Immature natural killer cell (primary cell): ENCODE measurements at places on chromosomes 7 and 10.

DNA sequence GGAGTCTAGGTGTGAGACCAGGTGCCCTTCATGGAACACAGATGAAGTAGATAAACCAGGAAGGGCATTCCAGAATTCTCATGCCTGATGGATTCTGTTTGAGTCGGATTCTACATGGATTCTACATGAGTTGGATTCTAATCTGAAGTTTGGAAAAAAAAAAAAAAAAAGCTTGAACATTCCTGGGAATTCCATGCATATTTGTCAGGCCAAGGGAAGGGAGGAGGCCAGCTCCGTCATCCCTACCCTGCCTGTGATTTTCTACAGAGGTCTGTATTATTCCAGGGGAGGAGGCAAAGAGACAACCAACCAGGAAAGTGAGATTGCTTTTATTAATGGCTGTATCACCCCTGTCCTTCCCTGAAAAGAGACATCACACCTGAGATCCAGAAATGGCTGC lies 27.8 kb upstream of the EBLN1 start:
- H3K27me3 ChIP-seq: peaks cover 5% of the 10 kb centered on the region
- no peak for DNase-seq
- no peak overlapping the region for H3K4me3 ChIP-seq
- H3K36me3 ChIP-seq: no peaks in the 10 kb centered on the region

- no peaks in the 10 kb centered on the region for H3K36me3 ChIP-seq
- DNase-seq: no peak
- peaks cover 2% of the 10 kb centered on the region for H3K27me3 ChIP-seq
- no peak overlapping the region for H3K4me3 ChIP-seq
- no peak overlapping the region for H3K27ac ChIP-seq
Measured at GRCh38 chr7:143040209-143040715, 11.9 kb upstream of the OR6V1 start.

DNA sequence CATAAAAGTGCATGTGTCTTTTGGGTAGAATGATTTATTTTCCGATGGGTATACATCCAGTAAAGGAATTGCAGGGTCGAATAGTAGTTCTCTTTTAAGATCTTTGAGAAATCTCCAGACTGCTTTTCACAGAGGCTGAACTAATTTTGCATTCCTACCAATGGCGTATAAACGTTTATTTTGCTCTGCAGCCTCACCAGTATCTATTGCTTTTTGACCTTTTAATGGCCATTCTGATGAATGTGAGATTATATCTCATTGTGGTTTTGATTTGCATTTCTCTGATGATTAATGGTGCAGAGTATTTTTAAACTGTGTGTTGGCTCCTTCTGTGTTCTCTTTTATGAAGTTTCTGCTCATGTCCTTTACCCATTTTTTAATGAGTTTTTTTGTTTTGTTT lies 1020.1 kb downstream of the NXPH1 start:
- H3K36me3 ChIP-seq: no peaks in the 10 kb centered on the region
- no peaks in the 10 kb centered on the region for H3K27me3 ChIP-seq
- no peak for DNase-seq
- H3K4me1 ChIP-seq: no peaks in the 10 kb centered on the region
- H3K27ac ChIP-seq: no peak overlapping the region
- no peak overlapping the region for H3K4me3 ChIP-seq

DNA sequence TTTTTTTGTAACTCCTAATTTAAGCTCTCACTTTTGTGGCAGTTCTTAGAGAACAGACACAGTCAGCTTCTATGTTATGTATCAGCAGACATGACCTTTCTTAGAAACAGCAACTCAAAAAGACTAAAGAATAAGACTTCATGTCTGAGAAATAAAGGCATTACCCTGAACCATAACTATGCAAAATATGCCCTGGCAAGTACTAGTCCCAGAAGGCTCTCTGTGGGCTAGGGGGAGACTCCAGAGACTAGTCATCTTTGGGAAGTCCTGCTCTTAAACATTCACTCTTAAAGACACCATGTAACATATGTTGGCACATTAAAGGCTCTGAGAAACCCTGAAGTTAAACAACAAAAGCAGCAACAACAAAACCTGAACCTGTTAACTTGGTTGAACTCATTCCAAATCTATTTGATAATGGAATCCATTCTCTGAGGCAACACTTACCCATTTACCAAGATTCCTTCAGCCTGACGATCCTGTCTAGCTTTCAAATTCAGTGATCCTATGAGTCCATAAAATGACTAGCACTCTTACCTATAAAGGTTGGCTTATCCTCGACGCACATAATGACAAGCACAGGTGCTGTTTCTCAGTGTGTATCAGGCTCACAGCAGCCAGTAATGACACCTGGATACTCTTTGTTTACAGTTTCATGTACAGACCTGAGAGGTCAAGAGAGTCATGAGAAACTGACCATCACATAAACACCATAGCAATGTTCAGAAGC lies 62.3 kb downstream of the OSBPL3 start:
- no peak overlapping the region for H3K27ac ChIP-seq
- H3K36me3 ChIP-seq: peaks cover 7% of the 10 kb centered on the region
- no peak for DNase-seq
- no peaks in the 10 kb centered on the region for H3K27me3 ChIP-seq

DNA sequence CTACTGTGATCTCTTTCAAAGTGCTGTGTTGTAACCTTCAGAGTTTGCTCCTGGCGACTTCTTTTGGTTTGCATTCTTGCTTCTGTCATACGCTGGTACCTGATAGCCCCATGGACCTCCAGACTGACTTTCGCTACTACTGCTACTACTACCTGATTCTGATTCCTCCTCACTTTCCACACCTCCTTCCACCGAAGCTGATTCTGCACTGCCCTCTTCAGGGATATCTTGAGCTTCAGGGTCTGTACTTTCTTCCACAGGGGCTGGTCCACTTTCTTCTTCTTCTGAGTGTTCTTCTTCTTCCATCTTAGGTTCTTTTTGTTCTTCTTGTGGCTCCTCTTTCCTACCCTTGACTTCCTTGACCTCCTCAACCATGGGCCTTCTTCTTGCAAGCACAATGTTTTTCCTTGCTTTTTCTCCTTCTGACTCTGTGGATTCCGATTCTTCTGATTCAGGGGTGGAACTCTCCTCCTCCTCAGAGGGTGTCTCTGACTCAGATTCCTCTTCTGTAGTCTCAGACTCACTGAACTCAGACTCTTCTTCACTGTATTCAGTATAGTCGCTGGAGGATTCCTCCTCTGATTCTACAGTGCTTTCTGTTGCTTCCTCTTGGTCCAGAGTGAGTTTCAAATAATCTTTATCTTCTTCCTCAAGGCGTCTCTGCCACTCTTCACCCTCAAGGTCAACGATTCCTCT lies 992.2 kb downstream of the PCDH15 start:
- no peak overlapping the region for H3K4me3 ChIP-seq
- H3K27ac ChIP-seq: no peak overlapping the region
- no peaks in the 10 kb centered on the region for H3K4me1 ChIP-seq
- DNase-seq: no peak
- peaks cover 6% of the 10 kb centered on the region for H3K36me3 ChIP-seq

DNA sequence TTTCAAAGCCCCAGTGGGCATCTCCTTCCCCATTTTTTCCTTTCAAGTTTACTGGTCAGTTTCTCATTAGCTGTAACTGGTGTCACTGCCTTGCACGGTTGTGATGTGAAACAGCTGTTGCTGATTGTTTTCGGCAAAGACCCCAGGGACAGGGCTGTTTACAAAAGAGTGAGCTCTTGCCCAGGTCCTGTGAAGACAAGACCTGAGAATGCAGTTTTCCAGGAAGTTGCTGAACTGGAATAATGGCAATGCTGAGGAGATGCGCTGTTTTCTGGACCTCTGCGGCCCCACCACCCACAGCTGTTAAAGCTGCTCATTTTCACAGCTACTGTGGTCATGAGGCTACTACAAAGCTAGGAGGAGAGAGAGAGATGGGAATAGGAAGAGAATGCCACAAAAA lies 116.6 kb upstream of the RSU1 start:
- no peak overlapping the region for H3K4me3 ChIP-seq
- H3K4me1 ChIP-seq: no peaks in the 10 kb centered on the region

DNA sequence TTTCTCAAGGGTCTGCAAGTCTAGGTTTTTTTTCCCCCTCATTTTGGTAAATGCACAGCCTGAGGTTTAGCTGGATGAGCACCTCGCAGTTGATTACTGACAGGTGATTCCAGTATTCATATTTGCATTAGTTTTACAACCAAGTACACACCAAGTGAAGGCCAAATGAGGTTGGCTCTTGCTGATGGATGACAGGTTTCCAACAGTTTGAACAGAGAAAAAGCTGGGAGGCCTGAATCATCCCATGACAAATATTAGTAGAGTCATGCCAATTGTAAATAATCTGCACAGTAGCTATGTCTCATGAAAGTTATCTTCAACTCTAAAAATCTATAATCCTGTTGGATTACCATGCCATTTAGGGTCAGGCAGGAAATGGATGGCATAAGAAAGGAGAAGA lies 399.8 kb downstream of the HTR7 start:
- H3K36me3 ChIP-seq: no peaks in the 10 kb centered on the region
- no peak overlapping the region for H3K27ac ChIP-seq
- no peak overlapping the region for H3K4me3 ChIP-seq
- H3K27me3 ChIP-seq: no peaks in the 10 kb centered on the region

GRCh38 chr7:25087855-25088254 lies 37.2 kb downstream of the CYCS start:
- H3K27ac ChIP-seq: no peak overlapping the region
- H3K4me1 ChIP-seq: no peaks in the 10 kb centered on the region
- no peaks in the 10 kb centered on the region for H3K36me3 ChIP-seq
- peak; percentile 2 for DNase-seq
- H3K4me3 ChIP-seq: no peak overlapping the region
- H3K27me3 ChIP-seq: no peaks in the 10 kb centered on the region

- no peak for DNase-seq
- H3K27ac ChIP-seq: no peak overlapping the region
- H3K4me3 ChIP-seq: no peak overlapping the region
- no peaks in the 10 kb centered on the region for H3K4me1 ChIP-seq
- H3K36me3 ChIP-seq: no peaks in the 10 kb centered on the region
- H3K27me3 ChIP-seq: no peaks in the 10 kb centered on the region
Measured at GRCh38 chr7:157668221-157668883, 331.5 kb downstream of the DNAJB6 start.
